ENCODE measurements at places on chromosomes 1 and 21. TPM values are rescaled to one million over a fixed set of nuclear protein-coding genes. Genes with fewer than 3 reads are reported as not detected.

DNA sequence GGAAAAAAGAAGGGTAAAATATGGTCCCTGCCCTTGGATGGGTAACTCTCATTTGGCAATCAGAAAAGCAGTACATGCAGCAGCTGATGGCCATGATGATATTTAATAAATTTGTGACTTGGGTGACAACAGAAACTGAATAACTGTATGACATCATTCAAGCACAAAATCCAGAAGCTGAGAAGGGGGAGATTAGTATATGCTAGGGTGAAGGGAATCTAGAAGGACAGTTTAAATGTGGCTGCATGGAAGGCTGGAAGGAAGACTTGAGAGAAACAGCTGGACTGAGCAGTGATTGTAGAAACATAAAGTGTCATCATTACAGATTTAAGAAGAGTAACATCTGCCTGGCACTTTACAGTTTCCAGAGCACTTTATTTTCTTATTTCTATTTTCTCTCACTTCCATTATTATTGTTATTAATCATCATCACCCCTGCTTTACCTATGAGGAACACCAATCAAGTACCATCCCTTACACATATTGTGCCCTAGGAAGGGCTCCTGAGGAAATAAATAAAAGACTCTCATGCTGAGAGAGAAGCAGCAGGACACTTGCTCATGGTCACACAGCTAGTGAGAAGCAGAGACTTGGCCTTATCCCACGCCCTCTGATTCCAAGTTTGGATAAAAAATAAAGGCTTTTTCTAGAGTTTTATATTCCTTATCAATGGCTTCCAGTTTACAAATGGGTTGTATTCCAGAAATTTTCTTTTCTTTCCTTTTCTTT lies 207.2 kb downstream of the PBX1 start:
- H3K4me1 ChIP-seq, result no peaks in the 10 kb centered on the region
- H3K4me3 ChIP-seq, result no peak overlapping the region
- no peak for DNase-seq
- H3K27me3 ChIP-seq, result no peaks in the 10 kb centered on the region
- no peak overlapping the region for H3K27ac ChIP-seq

Gene ATPAF1
- total RNA-seq, result 31.2 TPM

DNA sequence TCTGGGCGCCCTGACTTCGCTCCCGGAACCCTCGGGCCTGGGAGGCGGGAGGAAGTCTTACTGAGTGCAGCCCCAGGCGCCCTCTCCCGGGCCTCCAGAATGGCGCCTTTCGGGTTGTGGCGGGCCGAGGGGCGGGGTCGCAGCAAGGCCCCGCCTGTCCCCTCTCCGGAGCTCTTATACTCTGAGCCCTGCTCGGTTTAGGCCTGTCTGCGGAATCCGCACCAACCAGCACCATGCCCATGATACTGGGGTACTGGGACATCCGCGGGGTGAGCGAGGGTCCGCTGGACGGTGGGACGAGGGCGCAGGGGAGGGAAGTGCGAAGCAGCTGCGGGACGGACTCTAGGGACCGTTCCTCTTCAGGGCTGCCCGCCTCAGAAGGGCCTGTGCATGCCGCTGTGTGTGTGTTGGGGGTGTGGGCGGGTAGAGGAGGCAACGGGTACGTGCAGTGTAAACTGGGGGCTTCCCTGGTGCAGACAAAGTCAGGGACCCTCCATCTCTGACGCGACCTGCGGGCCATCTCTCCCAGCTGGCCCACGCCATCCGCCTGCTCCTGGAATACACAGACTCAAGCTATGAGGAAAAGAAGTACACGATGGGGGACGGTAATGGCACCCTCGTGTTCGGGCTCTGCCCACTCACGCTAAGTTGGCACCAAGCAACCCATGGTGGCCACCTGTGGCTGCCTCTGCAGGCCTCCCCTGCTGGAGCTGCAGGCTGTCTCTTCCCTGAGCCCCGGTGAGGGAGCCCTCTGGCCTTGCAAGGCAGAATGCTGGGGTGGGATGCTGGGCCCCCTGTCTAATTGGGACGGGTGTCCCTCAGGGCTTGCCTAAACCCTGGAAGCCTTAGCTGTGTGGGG lies at the start of gene GSTM1:
GSTM1 (plus strand) TSS at position 177 of the 859 bp plus-strand sequence; CDS start at position 234, 57 bp downstream.
- peaks cover 14% of the 10 kb centered on the region for H3K4me1 ChIP-seq
- no peaks in the 10 kb centered on the region for H3K27me3 ChIP-seq
- H3K4me3 ChIP-seq, result no peak within 1 kb of the TSS
- no peak for DNase-seq
- no peak within 1 kb of the TSS for H3K27ac ChIP-seq

- H3K27ac ChIP-seq, result no peak overlapping the region
- H3K27me3 ChIP-seq, result no peaks in the 10 kb centered on the region
- DNase-seq, result no peak
- no peaks in the 10 kb centered on the region for H3K36me3 ChIP-seq
- H3K4me3 ChIP-seq, result no peak overlapping the region
These were observed 55.5 kb upstream of the PSEN2 start for GRCh38 chr1:226814751-226815537.

Gene CRB1
- total RNA-seq, result 0.47 TPM

GRCh38 chr1:30087465-30087864 lies 635.9 kb downstream of the MATN1 start:
- no peaks in the 10 kb centered on the region for H3K36me3 ChIP-seq
- H3K27me3 ChIP-seq, result no peaks in the 10 kb centered on the region
- no peak for DNase-seq
- H3K4me3 ChIP-seq, result no peak overlapping the region
- peaks cover 3% of the 10 kb centered on the region for H3K4me1 ChIP-seq

DNA sequence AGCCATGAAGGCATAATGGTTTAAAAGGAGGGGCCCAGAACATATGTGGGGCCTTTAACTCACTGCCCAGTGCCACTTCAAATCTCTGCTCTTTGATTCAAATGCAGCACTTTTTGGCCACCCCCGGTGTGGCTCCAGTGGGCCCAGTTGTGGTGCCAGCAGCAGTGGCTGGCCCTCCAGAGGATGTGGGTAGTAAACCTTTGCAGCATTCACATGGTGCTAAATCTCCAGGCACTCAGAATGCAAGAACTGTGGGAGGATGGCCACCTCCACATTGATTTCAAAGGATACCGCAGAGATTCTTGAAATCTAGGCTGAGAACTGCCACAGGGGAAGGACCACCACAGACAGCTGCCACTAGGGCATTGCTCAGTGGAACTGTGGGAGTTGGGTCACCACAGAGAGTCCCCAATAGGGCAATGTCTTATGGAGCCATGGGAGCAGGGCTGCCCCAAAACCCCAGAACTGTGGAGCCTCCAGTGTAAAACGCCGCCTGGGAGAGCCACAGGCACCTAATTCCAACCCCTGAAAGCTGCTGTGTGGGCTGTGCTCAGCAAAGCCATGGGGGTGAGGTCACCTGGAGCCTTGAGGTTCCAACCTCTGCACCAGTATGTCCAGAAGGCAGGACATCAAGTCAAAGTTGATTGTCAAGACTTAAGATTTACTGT lies 6.6 kb upstream of the ADAM30 start:
- H3K36me3 ChIP-seq, result no peaks in the 10 kb centered on the region
- no peak for DNase-seq
- no peak overlapping the region for H3K4me3 ChIP-seq
- H3K27ac ChIP-seq, result no peak overlapping the region
- H3K27me3 ChIP-seq, result no peaks in the 10 kb centered on the region

Gene SAMD11
- total RNA-seq, result not detected

GRCh38 chr1:199404976-199405375 lies 622.5 kb upstream of the NR5A2 start:
- H3K27ac ChIP-seq, result no peak overlapping the region
- no peaks in the 10 kb centered on the region for H3K27me3 ChIP-seq
- no peak overlapping the region for H3K4me3 ChIP-seq
- no peaks in the 10 kb centered on the region for H3K36me3 ChIP-seq
- H3K4me1 ChIP-seq, result no peaks in the 10 kb centered on the region
- DNase-seq, result no peak

DNA sequence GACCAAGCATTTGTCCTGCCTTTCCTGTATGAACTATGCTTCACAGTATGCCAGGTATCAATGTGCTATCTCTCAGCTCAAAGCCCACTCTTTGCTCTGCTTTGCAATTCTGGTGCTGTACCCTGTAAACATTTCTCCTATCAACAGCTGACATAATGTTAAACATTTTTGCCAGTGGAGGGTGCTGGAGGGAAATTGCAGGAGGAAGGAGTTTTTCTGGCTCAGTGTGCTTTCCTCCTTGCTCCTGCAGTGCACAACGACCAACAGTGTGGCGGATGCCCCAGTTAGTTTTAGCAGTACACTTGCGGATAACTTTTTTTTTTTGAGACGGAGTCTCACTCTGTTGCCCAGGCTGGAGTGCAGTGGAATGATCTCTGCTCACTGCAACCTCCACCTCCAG lies 67.1 kb upstream of the PTGFRN start:
- H3K27ac ChIP-seq, result no peak overlapping the region
- no peaks in the 10 kb centered on the region for H3K36me3 ChIP-seq
- H3K27me3 ChIP-seq, result no peaks in the 10 kb centered on the region
- no peak overlapping the region for H3K4me3 ChIP-seq
- no peak for DNase-seq

GRCh38 chr1:41357451-41358101 lies 3.7 kb upstream of the FOXO6 start:
- no peaks in the 10 kb centered on the region for H3K36me3 ChIP-seq
- no peak overlapping the region for H3K4me3 ChIP-seq
- DNase-seq, result no peak

Gene OPTC
- not detected for total RNA-seq

DNA sequence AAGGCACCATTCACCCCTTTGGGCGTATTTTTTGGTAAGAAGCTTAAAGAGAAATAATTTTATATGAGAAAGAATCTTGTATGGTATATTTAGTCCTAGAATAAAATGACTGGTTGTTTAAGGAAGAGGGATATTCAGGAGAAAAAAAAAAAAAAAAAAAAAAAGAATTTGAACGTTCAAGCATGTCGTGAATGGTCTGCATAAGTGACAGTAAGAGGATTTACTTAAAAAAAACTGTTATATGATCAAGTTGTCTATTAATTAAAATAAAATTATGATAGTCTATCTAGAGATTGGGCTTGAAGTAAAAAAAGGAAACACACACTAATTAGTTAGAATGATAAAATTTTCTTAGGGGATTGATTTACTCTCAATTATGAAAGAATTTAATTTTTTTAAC lies 11.7 kb upstream of the OR14I1 start:
- no peaks in the 10 kb centered on the region for H3K36me3 ChIP-seq
- H3K4me1 ChIP-seq, result no peaks in the 10 kb centered on the region
- H3K27ac ChIP-seq, result no peak overlapping the region
- no peak for DNase-seq

Gene AMPD1
- not detected for total RNA-seq

Gene ETNK2
- total RNA-seq, result 3.4 TPM

DNA sequence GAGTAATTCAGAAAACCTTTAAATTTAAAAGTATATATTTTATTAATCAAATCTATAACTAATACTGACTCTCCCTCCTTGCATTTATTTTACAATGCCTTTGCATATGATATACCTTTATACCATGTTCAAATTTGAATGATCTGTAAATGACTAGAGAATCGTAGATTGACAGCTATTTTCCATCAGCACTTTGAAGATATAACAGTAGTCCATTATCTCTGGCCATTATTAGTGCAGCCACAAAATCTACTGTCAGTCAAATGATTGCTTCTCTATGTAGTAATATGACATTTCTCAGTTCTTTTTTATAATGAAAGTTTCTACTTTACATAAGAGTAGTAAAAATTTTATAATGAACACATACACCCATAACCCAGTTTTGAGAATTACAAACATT lies 1054.8 kb upstream of the B3GALT2 start:
- H3K27ac ChIP-seq, result no peak overlapping the region
- no peaks in the 10 kb centered on the region for H3K4me1 ChIP-seq
- no peaks in the 10 kb centered on the region for H3K36me3 ChIP-seq
- no peak overlapping the region for H3K4me3 ChIP-seq
- DNase-seq, result no peak

- H3K4me1 ChIP-seq, result peaks cover 5% of the 10 kb centered on the region
- peaks cover 21% of the 10 kb centered on the region for H3K36me3 ChIP-seq
- no peak for DNase-seq
- H3K27me3 ChIP-seq, result no peaks in the 10 kb centered on the region
- H3K27ac ChIP-seq, result no peak overlapping the region
These were observed 30.3 kb downstream of the UBASH3A start for GRCh38 chr21:42433946-42434551.

Gene CFHR1
- total RNA-seq, result not detected

Gene HIVEP3
- total RNA-seq, result 8.8 TPM

Gene ZNF648
- not detected for total RNA-seq

Gene EXO1
- total RNA-seq, result 1.9 TPM

Gene DCDC2B
- total RNA-seq, result not detected

- H3K27ac ChIP-seq, result no peak overlapping the region
- no peaks in the 10 kb centered on the region for H3K36me3 ChIP-seq
- no peak for DNase-seq
- H3K4me3 ChIP-seq, result no peak overlapping the region
These were observed 741.0 kb upstream of the NCAM2 start for GRCh38 chr21:20257052-20257740.

Gene SPRR5
- total RNA-seq, result not detected

DNA sequence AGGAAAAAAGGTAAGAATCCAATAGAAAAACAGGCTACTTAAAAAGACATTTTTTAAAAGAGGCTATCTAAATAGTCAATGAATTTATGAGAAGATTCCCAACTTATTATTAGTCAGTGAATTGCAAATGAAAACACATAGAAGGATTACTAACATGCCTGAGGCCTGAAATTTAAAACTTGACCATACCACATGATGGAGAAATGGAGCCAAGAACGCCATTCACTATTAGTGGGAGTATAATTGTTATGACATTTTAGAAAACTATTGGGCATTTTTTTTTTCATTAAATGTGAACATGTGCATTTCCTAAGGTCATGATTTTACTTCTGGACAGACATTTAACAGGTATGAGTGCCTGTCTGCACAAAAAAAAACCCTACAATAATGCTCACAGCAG lies 24.8 kb upstream of the OR2B11 start:
- H3K27ac ChIP-seq, result no peak overlapping the region
- H3K27me3 ChIP-seq, result no peaks in the 10 kb centered on the region
- H3K4me1 ChIP-seq, result no peaks in the 10 kb centered on the region

DNA sequence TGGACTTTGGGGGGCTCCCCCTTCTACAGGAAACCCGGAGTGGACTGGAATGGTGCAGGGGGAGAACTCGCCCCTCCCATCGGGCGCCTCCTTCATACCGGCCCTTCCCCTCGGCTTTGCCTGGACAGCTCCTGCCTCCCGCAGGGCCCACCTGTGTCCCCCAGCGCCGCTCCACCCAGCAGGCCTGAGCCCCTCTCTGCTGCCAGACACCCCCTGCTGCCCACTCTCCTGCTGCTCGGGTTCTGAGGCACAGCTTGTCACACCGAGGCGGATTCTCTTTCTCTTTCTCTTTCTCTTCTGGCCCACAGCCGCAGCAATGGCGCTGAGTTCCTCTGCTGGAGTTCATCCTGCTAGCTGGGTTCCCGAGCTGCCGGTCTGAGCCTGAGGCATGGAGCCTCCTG lies at the start of gene TNFRSF14:
TNFRSF14 (plus strand) TSS at position 95 of the 401 bp plus-strand sequence; CDS start at position 389, 294 bp downstream.
- peaks cover 8% of the 10 kb centered on the region for H3K36me3 ChIP-seq
- peak within 1 kb of the TSS; percentile 97 for H3K27ac ChIP-seq
- DNase-seq, result peak; percentile 63
- peaks cover 17% of the 10 kb centered on the region for H3K4me1 ChIP-seq
- H3K27me3 ChIP-seq, result no peaks in the 10 kb centered on the region

DNA sequence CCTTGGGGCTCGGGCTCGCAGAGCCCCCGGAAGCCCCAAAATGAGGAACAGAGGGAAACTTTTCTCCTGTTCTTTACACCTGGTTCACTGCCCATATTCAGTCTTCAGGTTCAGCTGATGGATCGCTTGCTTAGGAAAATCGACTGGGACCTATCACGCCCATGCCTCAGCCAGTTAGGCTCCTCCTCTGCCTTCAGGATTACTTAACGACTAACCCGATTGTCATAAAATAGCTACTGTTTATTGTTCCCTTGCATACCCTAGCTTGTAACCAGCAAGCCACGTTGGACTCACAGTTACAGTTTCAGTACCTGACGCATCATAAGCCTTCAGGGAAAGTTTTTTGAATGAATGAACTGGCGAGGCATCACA lies 692 bp downstream of the TARDBP start:
- no peaks in the 10 kb centered on the region for H3K27me3 ChIP-seq
- peaks cover 18% of the 10 kb centered on the region for H3K4me1 ChIP-seq
- H3K36me3 ChIP-seq, result peaks cover 4% of the 10 kb centered on the region
